ENCODE measurements at places on chromosomes 3 and 15. TPM values are rescaled to one million over a fixed set of nuclear protein-coding genes. Genes with fewer than 3 reads are reported as not detected.

The SLC28A1 gene
- total RNA-seq: not detected

The ST3GAL6 gene
- 0.15 TPM for total RNA-seq

The FBXW12 gene
- total RNA-seq: not detected

The CFAP100 gene
- not detected for total RNA-seq

The CNTN4 gene
- not detected for total RNA-seq

The HYAL1 gene
- total RNA-seq: 0.18 TPM

The CFAP44 gene
- 0.74 TPM for total RNA-seq

The LIPH gene
- 19.9 TPM for total RNA-seq

The IQCF6 gene
- not detected for total RNA-seq

DNA sequence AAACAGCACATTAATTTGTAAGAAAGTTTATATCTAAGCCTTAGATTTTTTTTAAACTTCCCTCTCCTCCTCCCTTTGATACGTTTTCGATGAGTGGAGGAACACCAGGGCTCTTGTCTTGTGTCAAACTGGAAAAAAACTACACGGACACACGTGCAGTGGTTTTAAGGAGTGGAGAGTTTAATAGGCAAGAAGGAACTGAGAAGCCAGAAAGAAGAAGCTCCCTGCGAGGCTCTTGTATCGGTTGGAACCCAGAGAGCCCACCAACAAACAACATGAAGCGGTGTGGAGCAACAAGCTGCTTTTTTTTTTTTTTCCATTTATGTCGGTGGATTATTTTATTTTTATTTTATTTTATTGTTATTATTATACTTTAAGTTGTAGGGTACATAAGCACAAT lies 18.6 kb downstream of the NDUFB4 start:
- no peaks in the 10 kb centered on the region for H3K4me1 ChIP-seq
- H3K27ac ChIP-seq: no peak overlapping the region
- H3K36me3 ChIP-seq: no peaks in the 10 kb centered on the region
- no peak overlapping the region for H3K4me3 ChIP-seq
- DNase-seq: no peak

DNA sequence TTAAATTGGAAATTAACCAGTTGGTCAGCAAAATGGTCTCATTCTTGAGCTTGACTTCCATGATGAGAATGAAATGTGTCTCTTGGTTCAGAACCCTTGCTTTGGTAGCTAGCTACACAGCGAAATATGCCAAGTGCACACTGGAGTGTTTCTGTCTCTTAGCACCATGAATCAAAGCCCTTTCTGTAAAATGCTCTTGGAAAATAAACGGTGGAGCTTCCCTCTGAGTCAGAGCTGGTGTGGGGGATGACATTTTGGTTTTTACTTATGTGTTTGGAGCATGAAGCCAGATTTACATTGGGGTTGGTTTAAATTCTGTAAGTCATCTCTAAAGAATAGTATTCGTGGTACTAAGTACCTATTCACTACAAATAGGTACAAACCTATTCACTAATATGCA lies 85.1 kb upstream of the NANOGP8 start:
- H3K27ac ChIP-seq: no peak overlapping the region
- H3K27me3 ChIP-seq: no peaks in the 10 kb centered on the region
- no peaks in the 10 kb centered on the region for H3K36me3 ChIP-seq

- H3K36me3 ChIP-seq: no peaks in the 10 kb centered on the region
- H3K27me3 ChIP-seq: no peaks in the 10 kb centered on the region
- H3K4me1 ChIP-seq: peaks cover 19% of the 10 kb centered on the region
Measured at GRCh38 chr3:81763001-81763400, 1.6 kb upstream of the GBE1 start.

DNA sequence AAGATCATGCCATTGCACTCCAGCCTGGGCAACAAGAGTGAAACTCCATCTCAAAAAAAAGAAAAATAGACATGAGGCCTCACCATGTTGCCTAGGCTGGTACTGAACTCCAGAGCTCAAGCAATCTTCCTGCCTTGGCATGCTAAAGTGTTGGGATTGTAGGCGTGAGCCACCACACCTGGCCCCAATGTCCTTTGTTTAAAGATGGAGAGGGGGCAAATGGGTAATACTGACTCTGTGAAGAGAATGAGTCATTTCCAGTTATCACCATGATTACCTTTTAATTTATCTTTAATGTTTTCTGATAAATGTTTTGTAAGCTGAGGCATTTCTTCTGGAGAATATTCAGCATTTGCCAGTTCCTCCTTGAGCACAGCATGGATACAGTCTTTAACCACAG lies 2.2 kb downstream of the DYNLT2B start:
- no peaks in the 10 kb centered on the region for H3K27me3 ChIP-seq
- DNase-seq: no peak
- H3K4me1 ChIP-seq: no peaks in the 10 kb centered on the region
- 0 out of 2 replicates have a peak, but pooled peaks cover 2% of the 10 kb centered on the region for H3K36me3 ChIP-seq
- H3K4me3 ChIP-seq: no peak overlapping the region

DNA sequence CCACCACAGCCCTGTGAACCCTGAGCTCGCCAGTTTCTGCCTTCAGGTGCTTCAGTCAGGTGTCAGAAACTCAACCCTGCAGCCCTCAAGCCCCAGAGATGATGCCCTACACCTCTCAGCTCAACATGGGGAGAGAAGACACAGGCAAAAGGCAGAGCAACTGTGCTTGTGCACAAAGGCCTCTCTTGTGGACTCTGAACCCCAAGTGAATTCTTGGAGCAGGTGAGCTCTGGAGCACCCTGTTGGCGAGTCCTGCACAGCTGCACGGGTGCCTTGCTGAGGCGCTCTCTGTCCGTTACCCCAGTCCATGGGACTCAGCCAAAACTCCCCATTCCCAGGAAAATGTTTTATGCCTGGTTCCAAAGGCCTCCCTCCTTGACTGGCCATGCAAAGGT lies 197.0 kb downstream of the KLF13 start:
- H3K36me3 ChIP-seq: no peaks in the 10 kb centered on the region
- H3K27me3 ChIP-seq: no peaks in the 10 kb centered on the region
- no peak for DNase-seq
- no peak overlapping the region for H3K27ac ChIP-seq

DNA sequence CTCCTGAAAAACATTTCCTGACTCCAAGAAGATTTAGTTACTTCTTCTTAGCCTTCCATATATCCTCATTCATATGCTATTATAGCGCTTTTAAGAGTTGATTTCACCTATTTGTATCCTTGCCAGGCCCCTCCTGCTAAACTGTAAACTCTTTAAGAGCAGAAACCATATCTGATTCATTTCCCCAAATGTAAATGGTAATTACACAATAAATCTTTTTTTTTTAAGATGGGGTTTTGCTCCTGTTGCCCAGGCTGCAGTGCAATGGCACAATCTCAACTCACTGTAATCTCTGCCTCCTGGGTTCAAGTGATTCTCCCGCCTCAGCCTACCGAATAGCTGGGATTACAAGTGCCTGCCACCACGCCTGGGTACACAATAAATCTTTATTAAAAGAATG lies 4.5 kb downstream of the DLEC1 start:
- H3K27me3 ChIP-seq: no peaks in the 10 kb centered on the region
- H3K27ac ChIP-seq: no peak overlapping the region
- H3K4me3 ChIP-seq: no peak overlapping the region
- DNase-seq: no peak
- no peaks in the 10 kb centered on the region for H3K36me3 ChIP-seq

GRCh38 chr3:71512000-71512399 lies 71.5 kb downstream of the FOXP1 start:
- no peak overlapping the region for H3K27ac ChIP-seq
- no peaks in the 10 kb centered on the region for H3K4me1 ChIP-seq
- no peaks in the 10 kb centered on the region for H3K27me3 ChIP-seq
- no peak for DNase-seq
- H3K36me3 ChIP-seq: no peaks in the 10 kb centered on the region

DNA sequence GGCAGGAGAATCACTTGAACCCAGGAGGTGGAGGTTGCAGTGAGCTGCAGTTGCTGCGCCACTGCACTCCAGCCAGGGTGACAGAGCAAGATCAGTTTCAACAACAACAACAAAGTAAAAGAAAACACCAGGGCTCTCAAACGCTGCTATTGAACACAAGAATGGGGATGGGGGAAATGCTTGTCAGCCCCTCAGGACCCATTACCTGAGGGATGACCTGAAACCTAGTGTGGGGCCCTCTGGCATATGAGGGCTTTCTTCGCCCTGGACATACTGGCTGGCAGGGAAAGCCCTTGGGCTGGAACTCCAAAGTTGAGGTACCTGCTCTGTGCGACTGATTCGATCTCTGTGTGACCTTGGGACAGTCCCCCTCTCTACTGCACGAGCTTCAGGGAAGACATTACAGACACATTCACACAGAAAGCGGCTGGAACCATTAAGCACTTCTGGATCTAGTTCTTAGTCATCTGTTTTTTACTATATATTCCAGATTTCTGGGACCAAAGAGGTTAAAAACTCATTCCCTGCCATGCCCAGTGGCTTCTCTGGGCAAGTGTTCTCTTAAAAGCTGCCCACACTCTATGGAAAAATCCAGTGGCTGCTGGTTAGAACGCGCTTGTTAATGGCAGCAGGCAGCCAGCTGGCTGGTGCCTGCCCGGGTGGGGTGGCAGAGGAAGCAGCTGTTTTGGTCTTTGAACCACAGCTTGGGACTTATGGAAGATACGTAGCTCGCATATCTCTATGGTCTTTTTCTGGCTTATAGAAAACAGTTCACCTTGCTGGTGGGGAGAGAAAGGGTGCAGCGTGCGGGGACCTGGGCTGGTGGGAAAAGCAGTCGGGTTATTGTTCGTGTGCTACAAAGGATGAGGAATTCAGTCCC lies 57.2 kb downstream of the ATP1B3 start:
- no peak overlapping the region for H3K4me3 ChIP-seq
- H3K4me1 ChIP-seq: peaks cover 11% of the 10 kb centered on the region
- H3K27ac ChIP-seq: no peak overlapping the region
- no peak for DNase-seq
- H3K27me3 ChIP-seq: no peaks in the 10 kb centered on the region

DNA sequence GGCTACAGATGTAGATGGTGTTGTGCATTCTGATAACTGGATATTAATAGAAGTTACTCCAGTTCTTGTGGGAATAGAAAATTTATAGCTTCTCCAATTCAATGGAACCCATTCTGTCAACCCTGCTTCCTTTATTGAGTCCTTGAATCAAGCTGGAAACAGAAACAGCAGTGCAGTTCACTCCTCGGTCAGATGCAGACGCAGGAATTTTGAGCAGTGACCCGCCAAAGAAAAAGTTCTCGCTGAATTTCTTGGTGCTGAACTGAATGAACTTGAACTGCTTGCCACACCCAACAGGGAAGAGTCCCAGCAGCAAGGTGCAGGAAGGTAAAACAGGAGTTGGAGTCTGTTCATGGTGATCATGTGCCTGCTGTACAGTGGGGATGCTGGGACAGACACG lies 10.3 kb downstream of the HRH1 start:
- no peaks in the 10 kb centered on the region for H3K36me3 ChIP-seq
- no peak overlapping the region for H3K4me3 ChIP-seq
- no peak overlapping the region for H3K27ac ChIP-seq
- no peaks in the 10 kb centered on the region for H3K27me3 ChIP-seq
- DNase-seq: no peak
- H3K4me1 ChIP-seq: peaks cover 4% of the 10 kb centered on the region

DNA sequence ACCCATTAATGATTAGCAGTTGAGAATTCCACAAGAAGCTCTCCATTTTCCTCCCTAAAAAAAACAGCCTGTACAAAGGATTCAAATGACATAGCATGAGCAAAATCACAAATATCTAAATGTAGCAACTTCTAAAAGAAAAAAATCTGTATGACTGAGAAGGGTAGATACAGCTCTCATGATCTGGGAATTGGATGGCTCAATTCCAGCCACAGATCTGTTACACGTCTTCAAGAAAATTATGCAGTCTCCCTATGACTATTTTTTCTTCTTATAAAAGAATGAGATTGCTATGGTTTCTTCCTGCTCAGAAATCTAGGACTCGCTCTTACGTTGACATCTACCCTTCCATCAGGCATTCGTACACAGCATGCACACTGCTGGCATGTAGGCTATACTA lies 71.5 kb downstream of the PLCH1 start:
- no peaks in the 10 kb centered on the region for H3K36me3 ChIP-seq
- H3K4me3 ChIP-seq: no peak overlapping the region
- H3K27ac ChIP-seq: no peak overlapping the region
- no peak for DNase-seq

DNA sequence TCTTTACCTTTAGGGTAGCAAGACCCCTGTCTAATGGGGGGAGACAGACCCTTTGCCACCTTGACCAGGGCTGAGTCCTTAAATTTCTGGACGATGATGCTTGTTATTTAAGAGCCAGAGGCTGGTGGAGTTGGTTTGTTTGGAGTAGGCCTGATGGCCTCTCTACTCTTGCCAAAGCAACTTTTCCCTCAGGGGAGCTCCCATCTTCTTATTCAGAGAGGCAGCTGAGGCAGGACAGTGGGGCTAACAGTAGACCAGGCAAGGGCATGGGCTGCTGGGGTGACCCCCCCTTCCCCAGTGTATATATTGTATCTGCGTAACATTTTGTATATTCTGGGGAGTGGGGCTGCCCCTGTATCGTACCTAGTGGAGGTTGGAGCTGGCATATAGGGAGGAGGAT lies 10.3 kb downstream of the RPS17 start:
- H3K4me3 ChIP-seq: no peak overlapping the region
- no peak for DNase-seq
- H3K36me3 ChIP-seq: no peaks in the 10 kb centered on the region
- H3K4me1 ChIP-seq: peaks cover 7% of the 10 kb centered on the region
- no peak overlapping the region for H3K27ac ChIP-seq

- H3K27me3 ChIP-seq: no peaks in the 10 kb centered on the region
- no peak overlapping the region for H3K4me3 ChIP-seq
- H3K36me3 ChIP-seq: no peaks in the 10 kb centered on the region
- no peak overlapping the region for H3K27ac ChIP-seq
Measured at GRCh38 chr3:183626877-183627594, 8.4 kb upstream of the KLHL24 start.

- no peak overlapping the region for H3K27ac ChIP-seq
- H3K27me3 ChIP-seq: no peaks in the 10 kb centered on the region
- H3K36me3 ChIP-seq: no peaks in the 10 kb centered on the region
- DNase-seq: no peak
- H3K4me1 ChIP-seq: no peaks in the 10 kb centered on the region
- H3K4me3 ChIP-seq: no peak overlapping the region
Measured at GRCh38 chr15:100175406-100176114, 166.2 kb downstream of the ADAMTS17 start.

DNA sequence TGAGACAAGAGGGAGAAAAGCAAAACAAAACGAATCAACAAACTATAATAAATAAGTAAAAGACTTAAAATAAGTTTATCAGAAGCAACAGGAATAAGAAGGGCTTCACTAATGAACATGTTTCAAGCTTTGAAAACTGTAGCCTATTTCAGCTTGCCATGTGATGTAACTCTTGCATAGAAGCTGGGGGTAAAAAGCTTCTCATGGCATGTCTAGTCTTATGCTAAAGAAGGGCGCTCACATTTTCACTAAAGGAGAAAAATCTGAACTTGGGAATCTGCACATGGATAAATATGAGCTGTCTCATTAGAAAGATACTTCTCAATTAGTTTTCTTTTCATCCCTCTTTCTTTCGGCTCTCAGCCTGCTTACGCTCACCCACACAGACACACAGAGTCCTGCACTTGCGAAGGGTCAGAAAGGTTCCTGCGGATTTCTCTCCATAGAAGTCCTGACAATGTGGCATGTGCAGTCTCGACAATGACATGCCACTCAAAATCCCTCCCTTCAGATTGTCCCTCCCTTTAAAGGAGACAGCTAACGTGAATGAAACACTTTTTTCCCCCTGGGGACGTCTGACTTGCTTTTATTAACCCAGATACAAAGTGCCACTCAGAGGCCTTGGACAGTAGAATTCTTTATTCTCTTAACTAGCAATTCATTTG lies 568.9 kb upstream of the NR2F2 start:
- no peaks in the 10 kb centered on the region for H3K27me3 ChIP-seq
- H3K36me3 ChIP-seq: no peaks in the 10 kb centered on the region
- H3K27ac ChIP-seq: no peak overlapping the region
- no peaks in the 10 kb centered on the region for H3K4me1 ChIP-seq
- no peak overlapping the region for H3K4me3 ChIP-seq
